ENCODE measurements at places on chromosomes 5 and 9.

GRCh38 chr9:99859243-99859980 lies 37.7 kb downstream of the NR4A3 start:
- no peaks in the 10 kb centered on the region for H3K4me1 ChIP-seq
- H3K36me3 ChIP-seq = no peaks in the 10 kb centered on the region
- H3K27ac ChIP-seq = no peak overlapping the region
- no peak for DNase-seq

- H3K27me3 ChIP-seq = no peaks in the 10 kb centered on the region
- no peaks in the 10 kb centered on the region for H3K4me1 ChIP-seq
- no peaks in the 10 kb centered on the region for H3K36me3 ChIP-seq
- H3K4me3 ChIP-seq = no peak overlapping the region
These were observed 605.2 kb downstream of the CCDC171 start for GRCh38 chr9:16158093-16158492.

- DNase-seq = no peak
- H3K27ac ChIP-seq = no peak overlapping the region
- no peaks in the 10 kb centered on the region for H3K36me3 ChIP-seq
- no peaks in the 10 kb centered on the region for H3K27me3 ChIP-seq
- H3K4me1 ChIP-seq = no peaks in the 10 kb centered on the region
These were observed 178.7 kb downstream of the FSTL4 start for GRCh38 chr5:133433641-133434040.

DNA sequence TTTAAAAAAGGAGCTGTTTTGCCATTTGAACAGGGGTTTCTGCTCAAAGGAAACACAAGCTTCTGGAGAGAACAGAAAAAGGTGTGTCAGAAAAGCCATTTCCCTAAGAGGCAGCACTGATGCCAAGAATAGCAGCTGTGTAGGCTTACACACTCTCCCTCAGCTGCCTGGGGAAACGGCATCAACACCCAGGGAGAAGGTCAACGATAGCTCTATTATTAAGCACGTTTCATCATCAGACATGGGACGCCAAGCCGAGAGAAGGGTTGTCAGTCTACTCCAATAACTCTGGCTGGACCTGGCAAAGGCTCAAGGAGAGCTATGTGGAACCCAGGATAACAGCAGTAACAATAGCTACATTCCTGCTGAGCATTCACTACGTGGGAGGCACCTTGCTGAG lies 314.2 kb downstream of the CDK5RAP2 start:
- H3K27me3 ChIP-seq = no peaks in the 10 kb centered on the region
- no peaks in the 10 kb centered on the region for H3K4me1 ChIP-seq
- H3K27ac ChIP-seq = no peak overlapping the region
- H3K36me3 ChIP-seq = no peaks in the 10 kb centered on the region
- DNase-seq = no peak

- H3K27me3 ChIP-seq = no peaks in the 10 kb centered on the region
- no peaks in the 10 kb centered on the region for H3K36me3 ChIP-seq
- no peak overlapping the region for H3K27ac ChIP-seq
- H3K4me3 ChIP-seq = no peak overlapping the region
These were observed 211.6 kb upstream of the MPDZ start for GRCh38 chr9:13491138-13491492.

GRCh38 chr9:21679432-21679831 lies 123.0 kb upstream of the MTAP start:
- no peaks in the 10 kb centered on the region for H3K4me1 ChIP-seq
- no peaks in the 10 kb centered on the region for H3K36me3 ChIP-seq
- H3K27ac ChIP-seq = no peak overlapping the region
- H3K4me3 ChIP-seq = no peak overlapping the region
- no peaks in the 10 kb centered on the region for H3K27me3 ChIP-seq

- no peak overlapping the region for H3K27ac ChIP-seq
- H3K27me3 ChIP-seq = no peaks in the 10 kb centered on the region
- no peak overlapping the region for H3K4me3 ChIP-seq
These were observed 8.4 kb downstream of the SARDH start for GRCh38 chr9:133729617-133730281.

GRCh38 chr5:73445665-73446630 lies 2.6 kb downstream of the FOXD1 start:
- peak overlapping the region; percentile 24 for H3K4me3 ChIP-seq
- H3K27me3 ChIP-seq = peaks cover 83% of the 10 kb centered on the region
- no peak overlapping the region for H3K27ac ChIP-seq
- peaks cover 11% of the 10 kb centered on the region for H3K4me1 ChIP-seq

DNA sequence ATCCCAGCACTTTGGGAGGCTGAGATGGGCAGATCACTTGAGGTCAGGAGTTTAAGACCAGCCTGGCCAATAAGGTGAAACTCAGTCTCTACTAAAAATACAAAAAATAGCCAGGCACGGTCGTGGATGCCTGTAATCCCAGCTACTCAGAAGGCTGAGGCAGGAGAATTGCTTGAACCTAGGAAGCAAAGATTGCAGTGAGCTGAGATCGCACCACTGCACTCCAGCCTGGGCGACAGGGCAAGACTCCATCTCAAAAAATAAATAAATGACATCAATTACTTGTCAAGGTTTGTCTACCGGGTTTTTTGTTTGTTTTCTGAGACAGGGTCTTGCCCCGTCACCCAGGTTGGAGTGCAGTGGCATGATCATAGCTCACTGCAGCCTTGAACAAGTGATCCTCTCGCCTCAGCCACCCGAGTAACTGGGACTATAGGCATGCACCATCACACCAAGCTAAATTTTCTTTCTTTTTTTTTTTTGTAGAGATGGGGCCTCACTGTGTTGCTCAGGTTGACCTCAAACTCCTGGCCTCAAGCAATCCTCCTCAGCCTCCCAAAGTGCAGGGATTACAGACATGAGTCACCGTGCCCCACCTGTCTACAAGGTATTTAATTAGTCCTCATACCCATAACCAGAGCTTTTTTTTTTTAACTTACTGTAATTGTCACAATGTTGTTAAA lies 64.9 kb downstream of the SUSD1 start:
- H3K27ac ChIP-seq = no peak overlapping the region
- no peaks in the 10 kb centered on the region for H3K27me3 ChIP-seq
- H3K4me1 ChIP-seq = no peaks in the 10 kb centered on the region
- DNase-seq = no peak

GRCh38 chr5:126277762-126278161 lies 145.4 kb upstream of the GRAMD2B start:
- H3K4me1 ChIP-seq = no peaks in the 10 kb centered on the region
- DNase-seq = no peak
- no peak overlapping the region for H3K27ac ChIP-seq

DNA sequence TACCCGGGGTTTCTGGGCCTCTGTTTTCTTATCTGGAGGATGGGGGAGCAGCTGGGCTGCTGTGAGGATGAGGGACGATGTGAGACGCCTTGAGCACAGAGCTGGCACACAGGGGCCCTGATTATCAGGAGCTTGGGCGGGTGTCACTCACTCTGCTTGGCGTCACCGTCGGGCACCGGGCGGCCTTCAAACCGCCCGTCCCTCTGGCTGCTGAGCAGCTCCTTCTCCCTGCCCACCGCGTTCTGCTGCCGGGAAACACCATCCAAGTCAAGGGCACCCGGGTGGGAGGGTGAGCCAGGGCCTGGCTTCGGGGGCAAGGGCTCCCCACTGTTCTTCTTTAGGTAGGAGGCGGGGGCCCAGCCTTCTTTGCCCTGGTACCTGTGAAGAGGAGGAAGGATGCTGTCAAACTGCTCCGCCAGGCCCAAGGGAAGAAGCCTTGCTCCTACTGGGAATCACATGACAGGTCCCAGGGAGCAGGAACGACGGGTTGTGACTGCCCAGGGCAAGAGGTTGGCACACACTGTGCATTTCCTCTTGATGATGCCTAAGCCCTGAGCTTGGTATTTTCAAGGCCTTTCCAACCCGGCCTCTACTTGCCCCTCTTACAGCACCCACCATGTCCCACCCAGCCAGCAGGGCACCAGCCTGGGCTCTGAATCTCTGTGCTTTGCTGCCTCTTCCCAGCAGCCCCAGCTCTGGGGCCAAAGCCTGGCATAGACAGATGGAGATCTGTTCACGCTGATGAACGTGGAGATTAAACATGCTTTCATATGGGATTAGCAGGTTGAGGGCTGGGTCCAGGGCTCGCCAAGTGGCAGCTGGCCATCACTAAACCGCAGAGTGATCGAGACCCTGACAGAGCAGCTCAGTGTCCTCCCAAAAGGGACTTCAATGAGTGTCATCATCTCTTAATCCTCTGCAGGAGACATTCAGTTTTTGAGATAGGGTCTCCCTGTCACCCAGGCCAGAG lies 66.9 kb upstream of the UBTD2 start:
- no peaks in the 10 kb centered on the region for H3K27me3 ChIP-seq
- H3K4me3 ChIP-seq = no peak overlapping the region
- DNase-seq = no peak
- no peaks in the 10 kb centered on the region for H3K4me1 ChIP-seq

DNA sequence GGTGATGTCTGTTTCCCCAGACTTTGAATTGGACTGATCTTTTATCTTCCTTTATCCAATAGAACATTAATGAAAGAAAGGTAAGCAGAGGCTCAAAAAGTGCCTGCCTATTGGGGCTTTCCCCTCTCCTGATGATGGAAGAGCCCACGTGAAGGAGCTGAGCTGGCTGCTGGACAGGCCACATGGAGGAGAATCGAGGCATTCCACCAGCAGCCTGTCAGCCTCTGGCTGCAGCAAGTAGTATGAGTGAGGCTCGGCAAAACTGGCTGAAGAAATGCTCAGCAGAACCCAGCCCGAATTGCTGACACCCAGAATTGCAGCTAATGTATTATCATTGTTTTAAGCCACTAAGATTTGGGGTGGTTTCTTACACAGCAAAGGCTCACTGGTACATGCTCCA lies 66.5 kb upstream of the STC2 start:
- H3K4me3 ChIP-seq = no peak overlapping the region
- H3K4me1 ChIP-seq = no peaks in the 10 kb centered on the region
- no peaks in the 10 kb centered on the region for H3K36me3 ChIP-seq
- no peak overlapping the region for H3K27ac ChIP-seq

- no peaks in the 10 kb centered on the region for H3K27me3 ChIP-seq
- DNase-seq = no peak
- no peak overlapping the region for H3K4me3 ChIP-seq
- no peaks in the 10 kb centered on the region for H3K36me3 ChIP-seq
- H3K4me1 ChIP-seq = no peaks in the 10 kb centered on the region
These were observed 19.0 kb downstream of the NEURL1B start for GRCh38 chr5:172659909-172660628.

- peaks cover 21% of the 10 kb centered on the region for H3K4me1 ChIP-seq
- no peak overlapping the region for H3K4me3 ChIP-seq
- no peak for DNase-seq
- H3K27me3 ChIP-seq = no peaks in the 10 kb centered on the region
- H3K36me3 ChIP-seq = no peaks in the 10 kb centered on the region
These were observed 3.3 kb downstream of the ANKRD33B start for GRCh38 chr5:10567121-10567591.

GRCh38 chr5:134969166-134969565 lies 1.5 kb downstream of the CATSPER3 start:
- H3K4me1 ChIP-seq = peaks cover 4% of the 10 kb centered on the region
- DNase-seq = no peak
- no peaks in the 10 kb centered on the region for H3K36me3 ChIP-seq
- H3K27ac ChIP-seq = no peak overlapping the region
- H3K27me3 ChIP-seq = no peaks in the 10 kb centered on the region
- H3K4me3 ChIP-seq = no peak overlapping the region

GRCh38 chr5:68268101-68268851 lies 52.7 kb downstream of the PIK3R1 start:
- no peak overlapping the region for H3K4me3 ChIP-seq
- peaks cover 32% of the 10 kb centered on the region for H3K4me1 ChIP-seq
- H3K36me3 ChIP-seq = no peaks in the 10 kb centered on the region
- DNase-seq = no peak
- H3K27ac ChIP-seq = no peak overlapping the region

All from effector memory CD4-positive, alpha-beta T cell (primary cell).